Stimulated activated CD4-positive, alpha-beta T cell treated with anti-CD3 and anti-CD28 coated beads, TNF-alpha, amount 100 ng/mL, for 24 hours (primary cell): ENCODE measurements at places on chromosomes 6 and 20.

DNA sequence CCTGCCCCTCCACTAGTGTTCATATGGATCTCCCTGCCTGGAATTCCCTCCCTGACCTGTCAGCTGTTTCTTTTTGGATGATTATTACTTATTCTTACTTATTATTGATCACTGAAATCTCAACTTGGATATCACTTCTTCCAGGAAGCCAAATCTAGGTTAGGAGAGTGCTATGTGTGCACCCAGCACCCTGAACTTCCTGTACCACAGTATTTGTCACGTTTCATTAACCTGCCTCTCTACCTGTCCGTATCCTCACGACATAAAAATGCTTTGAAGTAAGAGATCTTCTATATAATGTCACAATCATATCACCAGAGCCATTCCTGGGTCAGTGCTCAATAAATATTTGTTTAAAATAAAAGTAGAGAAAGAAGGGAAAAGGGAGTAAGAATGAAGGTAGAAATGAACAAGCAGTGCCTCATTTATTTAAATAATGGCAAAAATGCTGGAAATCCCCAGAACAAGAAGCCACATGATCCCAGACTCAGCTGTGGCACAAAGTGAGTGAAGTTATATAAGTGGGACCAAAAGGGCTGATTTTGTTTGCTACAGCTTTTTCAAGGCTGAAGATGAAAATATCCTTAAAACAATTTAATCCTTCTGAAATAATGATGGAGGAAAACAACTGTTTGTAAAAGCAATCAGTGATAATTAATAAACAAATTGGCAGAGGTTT, 88.0 kb upstream of the MANEA start:
- no peak for DNase-seq

DNA sequence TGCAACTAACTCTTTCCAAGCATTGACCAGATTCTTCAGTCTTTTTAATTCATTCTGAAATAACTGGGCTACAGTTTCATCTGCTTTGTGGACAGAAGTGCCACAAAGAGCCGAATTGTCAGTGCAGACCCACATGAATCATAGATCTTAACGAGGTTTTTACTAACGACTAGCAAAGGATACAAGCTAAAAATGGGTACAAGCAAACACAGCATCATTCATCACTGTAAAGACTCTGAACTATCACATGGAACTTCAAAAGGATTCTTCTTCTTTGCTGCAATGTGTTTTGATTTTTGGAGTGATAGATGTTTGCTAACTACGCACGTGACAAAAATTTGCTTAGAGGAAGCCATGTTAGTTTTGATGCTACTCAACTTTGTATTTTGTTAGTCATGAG, 227.1 kb downstream of the ESR1 start:
- no peak for DNase-seq

- no peak for DNase-seq
Measured at GRCh38 chr20:58433029-58433647, 44.1 kb downstream of the VAPB start.

GRCh38 chr20:34522969-34523871, 7.0 kb downstream of the DYNLRB1 start:
- DNase-seq = no peak

GRCh38 chr6:135624402-135625295, 127.1 kb upstream of the AHI1 start:
- no peak for DNase-seq

DNA sequence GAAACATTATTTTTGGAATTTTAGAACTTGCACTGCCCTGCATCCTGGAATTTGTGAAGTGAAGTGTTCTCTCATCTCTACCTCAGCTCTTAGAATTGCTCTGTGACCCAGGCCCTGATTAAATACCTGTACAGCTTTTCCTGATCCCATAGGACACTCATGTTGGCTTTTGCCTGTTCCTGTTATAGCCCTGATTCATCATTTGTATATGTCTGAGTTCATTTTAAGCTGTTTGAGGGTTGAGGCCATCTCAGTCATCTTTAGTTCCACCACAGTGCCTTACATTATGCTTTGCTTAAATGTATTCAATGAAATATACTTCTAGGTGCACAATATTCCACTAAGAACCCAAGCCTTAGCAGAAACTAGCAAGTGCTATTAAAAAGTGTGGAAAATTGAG, 26.4 kb downstream of the ZFAND3 start:
- DNase-seq = no peak

DNA sequence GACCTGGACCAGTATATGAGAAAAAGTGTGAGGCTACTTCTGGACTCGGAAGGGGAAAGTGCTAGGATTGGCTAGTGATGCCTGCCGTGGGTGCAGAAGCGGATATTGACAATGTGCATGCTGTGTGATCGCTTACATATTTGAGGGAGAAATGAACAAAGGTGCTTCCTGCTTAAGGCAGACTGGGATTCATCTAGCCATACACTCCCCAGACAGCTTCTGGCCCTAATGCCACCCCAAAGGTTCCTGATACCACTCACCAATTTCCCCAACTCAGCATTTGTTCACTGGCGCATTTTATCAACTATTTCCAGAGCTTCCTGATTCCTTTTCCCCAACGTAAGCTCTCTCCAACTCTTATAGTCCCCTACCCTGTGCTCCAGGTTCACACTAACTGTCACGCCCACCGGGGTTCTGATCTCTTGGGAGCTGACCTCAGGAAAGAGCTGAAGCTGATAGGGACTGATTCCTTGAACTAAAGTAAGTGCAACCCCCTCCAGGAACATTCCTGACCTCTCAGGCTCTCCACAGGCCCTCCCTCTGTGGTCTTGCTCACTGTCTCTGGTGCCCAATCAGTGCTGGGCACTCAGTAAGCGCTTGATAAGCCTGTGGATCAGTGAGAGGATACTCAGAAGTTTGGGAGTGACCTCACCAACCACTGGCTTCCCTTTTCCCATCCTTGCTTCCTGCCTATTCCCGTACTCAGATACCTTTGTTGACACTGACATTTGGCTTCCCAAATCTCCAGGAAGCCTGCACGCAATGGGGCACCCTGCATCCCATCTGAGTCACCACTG, 73.3 kb downstream of the MRPL14 start:
- no peak for DNase-seq

DNA sequence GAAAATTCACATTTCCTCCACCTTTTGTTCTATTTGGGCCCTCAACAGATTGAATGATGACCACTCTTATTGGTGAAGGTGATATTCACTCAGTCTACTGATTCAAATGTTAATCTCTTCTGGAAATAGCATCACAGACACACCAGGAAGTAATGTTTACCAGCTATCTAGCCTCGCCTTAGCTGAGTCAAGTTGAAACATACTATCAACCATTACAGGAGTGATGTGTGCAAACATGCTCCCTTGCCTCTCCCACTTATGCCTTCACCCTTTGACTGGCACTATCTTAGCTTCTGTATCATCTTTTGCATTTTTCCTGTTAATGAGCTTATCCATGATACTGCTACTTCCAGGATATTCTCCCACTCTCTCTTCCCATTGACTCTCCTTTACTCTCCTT, 191.9 kb downstream of the CENPW start:
- DNase-seq = no peak

DNA sequence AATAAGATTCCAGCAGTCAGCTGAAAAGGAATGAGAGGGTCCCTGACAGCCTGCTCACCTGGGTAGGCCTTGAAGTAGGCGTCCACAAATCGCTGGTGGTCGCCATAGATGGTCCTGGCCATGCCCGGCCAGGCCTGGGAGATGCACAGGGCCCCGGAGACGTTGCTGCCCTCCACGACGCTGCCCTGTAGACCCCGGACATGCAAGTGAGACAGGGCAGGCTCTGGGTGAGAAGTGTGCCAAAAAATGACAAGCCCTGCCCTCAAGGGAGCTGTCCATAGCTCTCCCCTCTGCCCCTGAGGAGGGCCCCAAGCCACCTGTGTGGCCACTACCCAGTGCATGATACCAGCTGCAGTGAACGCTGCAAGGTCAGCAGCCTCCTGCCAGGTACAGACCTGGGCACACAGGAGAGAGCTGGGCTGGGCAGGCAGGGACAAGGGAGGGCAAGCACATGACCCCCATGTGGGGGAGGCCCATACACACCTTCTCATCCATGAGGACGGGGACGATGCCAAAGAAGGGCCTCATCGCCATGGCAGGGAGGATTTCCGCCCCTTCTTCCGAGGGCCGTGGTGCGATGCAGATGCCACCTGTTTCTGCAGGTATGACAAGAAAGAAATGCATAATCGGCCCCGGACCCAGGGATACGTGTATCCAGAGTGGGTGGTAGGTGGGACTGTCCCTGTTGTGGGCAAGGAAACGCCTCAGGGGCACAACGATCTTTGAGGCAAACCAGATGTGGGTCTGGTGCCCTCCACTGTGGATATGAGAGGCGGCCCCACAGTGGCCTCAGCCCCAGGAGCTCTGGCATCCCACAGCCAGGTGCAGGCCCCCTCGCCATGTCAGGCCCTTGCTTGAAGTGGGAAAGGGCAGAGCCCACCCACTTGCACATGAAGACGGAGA, 21.2 kb upstream of the APMAP start:
- DNase-seq = no peak

- no peak for DNase-seq
Measured at GRCh38 chr20:36091561-36092397, 62.8 kb upstream of the EPB41L1 start.

GRCh38 chr6:8707956-8708772, 272.8 kb upstream of the SLC35B3 start:
- no peak for DNase-seq

- no peak for DNase-seq
Measured at GRCh38 chr20:63072991-63073737, 66.4 kb upstream of the BHLHE23 start.

DNA sequence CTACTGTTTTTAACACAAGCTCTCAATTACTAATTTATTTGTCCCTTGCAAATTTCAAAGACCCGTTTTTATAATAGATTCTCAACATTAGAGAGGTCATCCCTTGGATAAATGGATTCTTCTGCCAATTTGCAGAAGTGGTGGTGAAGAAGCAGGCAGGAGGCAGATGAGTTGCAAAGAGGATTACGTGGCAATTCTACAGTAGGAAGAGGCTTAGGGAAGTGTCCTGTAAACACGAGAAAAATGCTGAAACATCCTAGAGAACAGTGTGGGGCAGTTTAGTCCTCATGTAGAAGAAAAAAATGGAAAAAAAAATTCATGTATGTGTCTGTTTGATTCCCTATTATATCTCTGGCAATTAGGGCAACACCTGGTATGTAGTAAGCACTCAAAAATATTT, 87.6 kb downstream of the BMP2 start:
- DNase-seq = no peak

- DNase-seq = no peak
Measured at GRCh38 chr6:89032599-89032998, 48.0 kb upstream of the PNRC1 start.

- peak; percentile 64 for DNase-seq
Measured at GRCh38 chr6:37691904-37692806, 5.5 kb downstream of the MDGA1 start.

GRCh38 chr6:148771212-148771601, 24.4 kb downstream of the UST start:
- no peak for DNase-seq

DNA sequence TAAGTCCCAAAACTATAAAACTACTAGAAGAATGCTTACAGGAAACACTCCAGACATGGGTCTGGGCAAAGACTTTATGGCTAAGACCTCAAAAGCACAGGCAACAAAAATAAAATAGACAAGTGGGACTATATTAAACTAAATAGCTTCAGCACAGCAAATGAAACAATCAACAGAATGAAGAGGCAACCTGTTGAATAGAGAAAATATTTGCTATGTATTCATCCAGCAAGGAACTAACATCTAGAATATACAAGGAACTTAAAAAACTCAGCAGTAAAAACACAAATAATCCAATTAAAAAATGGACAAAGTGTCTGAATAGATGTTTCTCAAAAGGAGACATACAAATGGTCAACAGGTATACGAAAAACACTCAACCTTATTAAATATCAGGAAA, 30.4 kb downstream of the HLA-G start:
- DNase-seq = no peak

GRCh38 chr20:20593447-20594170, 118.8 kb downstream of the RALGAPA2 start:
- DNase-seq = no peak

DNA sequence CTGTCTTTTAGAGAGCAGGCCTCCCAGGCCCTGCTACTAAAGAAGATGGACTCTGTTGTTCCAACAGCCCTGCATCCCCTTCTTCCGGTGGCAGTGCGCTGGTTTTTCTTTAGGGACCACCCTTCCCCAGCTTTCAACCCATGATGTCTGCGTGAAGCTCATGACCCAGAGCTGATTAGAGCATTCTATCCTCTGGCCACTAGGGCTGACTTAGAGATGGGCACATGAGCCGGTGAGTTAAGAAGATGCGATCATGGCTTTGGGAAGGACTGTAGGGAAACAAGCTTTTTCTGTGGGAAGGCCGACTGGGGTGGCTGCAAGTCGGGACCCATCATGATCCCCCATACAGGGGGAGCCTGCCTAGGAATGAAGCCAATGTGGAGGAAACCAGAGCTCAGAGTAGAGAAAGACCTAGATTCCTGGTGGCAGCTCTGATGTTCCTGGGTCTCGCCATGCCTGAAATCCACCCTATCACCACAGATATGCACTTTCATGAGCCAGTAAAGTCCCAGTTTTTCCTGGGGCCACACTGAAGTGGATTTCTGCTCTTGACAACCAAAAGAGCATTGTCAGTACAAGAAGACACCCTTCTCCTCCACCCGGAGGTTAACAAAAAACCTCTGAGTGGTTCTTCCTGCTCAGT, 29.1 kb upstream of the STX16 start:
- no peak for DNase-seq

- no peak for DNase-seq
Measured at GRCh38 chr6:39053854-39054576, 5.4 kb downstream of the GLP1R start.

DNA sequence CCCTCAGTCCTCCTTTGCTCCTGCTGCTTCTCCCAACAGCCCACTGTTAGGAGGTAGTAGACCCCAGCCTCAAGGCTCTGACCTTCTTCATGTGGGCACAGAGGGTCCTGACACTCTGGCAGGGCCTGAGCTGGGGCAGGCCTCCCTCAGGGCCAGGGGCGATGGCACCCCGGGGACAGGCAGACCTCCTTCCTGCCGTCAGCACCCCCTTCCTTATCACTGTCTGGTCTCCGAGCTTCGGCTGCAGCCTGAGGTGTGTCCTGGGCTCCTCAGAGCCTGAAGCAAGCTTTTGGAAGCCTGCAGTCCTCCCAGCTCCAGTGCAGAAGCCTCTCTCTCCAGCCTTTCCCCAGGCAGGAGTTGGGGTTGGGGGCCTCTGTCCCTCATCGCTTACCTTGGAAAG, 22.0 kb downstream of the SPDEF start:
- no peak for DNase-seq

- DNase-seq = no peak
Measured at GRCh38 chr6:132504757-132505156, 8.2 kb downstream of the STX7 start.
